ENCODE measurements at places on chromosomes 1 and 21.

DNA sequence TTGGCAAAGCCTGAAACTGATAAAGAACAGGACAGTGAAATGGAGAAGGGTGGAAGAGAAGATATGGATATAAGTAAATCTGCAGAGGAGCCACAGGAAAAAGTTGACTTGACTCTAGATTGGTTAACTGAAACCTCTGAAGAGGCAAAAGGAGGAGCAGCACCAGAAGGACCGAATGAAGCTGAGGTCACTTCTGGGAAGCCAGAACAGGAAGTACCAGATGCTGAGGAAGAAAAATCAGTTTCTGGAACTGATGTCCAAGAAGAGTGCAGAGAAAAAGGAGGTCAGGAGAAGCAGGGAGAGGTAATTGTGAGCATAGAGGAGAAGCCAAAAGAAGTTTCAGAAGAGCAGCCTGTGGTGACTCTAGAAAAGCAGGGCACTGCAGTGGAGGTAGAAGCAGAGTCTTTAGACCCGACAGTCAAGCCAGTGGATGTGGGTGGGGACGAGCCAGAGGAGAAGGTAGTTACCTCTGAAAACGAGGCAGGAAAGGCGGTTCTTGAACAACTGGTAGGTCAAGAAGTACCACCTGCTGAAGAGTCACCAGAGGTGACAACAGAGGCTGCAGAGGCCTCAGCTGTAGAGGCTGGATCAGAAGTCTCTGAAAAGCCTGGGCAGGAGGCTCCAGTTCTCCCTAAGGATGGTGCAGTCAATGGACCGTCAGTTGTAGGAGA lies 16.3 kb downstream of the CCDC17 start:
- DNase-seq, result no peak

- peak; percentile 44 for DNase-seq
Observed at GRCh38 chr1:221961532-221962292, 219.8 kb upstream of the DUSP10 start.

DNA sequence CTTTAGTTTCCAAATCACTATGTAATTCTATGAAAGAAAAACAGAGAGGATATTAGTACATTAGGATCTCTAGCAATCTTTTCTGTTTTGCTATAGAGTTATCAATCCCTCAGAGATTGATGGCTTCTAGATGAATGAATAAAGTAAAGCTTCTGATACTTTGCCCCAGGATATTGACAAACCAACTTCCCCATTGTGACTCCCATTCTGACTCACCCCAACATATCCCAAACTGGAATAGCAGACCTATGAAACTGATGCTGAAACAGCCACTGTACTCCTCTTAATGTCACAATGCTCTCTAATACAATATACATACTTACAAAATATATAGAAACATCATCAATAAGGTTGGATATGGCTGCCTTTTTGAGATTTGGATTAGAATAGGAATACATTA lies 442.1 kb upstream of the NR5A2 start:
- DNase-seq, result no peak

GRCh38 chr1:14945132-14946010 lies 208.2 kb upstream of the TMEM51 start:
- peak; percentile 92 for DNase-seq

GRCh38 chr1:8481650-8482380 lies 163.9 kb downstream of the SLC45A1 start:
- DNase-seq, result peak; percentile 43

DNA sequence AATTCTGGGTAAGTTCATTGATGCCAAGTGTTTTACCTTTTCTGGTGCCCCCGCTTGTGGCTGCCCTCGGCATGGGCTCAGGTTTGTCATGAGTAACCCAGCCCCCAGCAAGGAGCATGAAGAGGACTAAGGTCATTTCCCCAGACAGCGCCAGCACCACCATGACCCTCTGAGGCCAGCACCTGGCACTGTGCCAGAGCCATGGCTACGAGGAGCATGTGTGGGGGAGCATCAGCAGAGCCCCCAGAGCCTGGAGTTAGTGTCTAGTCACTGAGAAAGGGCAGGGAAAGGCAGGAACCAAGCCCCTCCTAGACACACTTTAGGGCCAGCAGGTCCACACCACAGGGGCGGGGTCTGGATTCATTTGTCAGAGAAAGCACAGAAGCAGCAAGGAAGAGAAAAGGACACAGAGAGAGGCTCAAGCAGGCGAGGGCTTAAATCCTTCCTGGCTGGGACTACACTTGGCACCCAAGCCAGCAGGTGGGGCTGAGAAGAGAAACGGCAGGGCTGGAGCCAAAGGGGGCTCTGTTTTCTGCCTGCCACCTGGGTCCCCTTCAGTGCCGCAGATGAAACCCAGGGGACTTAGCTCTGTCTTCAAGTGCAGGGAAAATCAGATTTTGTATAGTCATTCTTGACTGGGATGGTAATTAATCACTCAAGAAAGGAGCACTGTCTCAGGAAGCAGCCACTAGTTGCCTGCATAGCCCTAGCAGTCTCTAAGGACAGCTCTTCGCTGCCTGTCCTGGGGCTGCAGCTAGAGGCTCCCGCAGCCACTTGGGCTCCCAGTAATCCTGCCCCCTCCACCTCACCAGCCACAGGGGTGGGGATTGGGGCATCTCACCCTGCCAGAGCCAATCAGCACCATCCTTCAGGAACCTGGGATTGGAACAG lies 79.6 kb upstream of the ZC3H12A start:
- no peak for DNase-seq

DNA sequence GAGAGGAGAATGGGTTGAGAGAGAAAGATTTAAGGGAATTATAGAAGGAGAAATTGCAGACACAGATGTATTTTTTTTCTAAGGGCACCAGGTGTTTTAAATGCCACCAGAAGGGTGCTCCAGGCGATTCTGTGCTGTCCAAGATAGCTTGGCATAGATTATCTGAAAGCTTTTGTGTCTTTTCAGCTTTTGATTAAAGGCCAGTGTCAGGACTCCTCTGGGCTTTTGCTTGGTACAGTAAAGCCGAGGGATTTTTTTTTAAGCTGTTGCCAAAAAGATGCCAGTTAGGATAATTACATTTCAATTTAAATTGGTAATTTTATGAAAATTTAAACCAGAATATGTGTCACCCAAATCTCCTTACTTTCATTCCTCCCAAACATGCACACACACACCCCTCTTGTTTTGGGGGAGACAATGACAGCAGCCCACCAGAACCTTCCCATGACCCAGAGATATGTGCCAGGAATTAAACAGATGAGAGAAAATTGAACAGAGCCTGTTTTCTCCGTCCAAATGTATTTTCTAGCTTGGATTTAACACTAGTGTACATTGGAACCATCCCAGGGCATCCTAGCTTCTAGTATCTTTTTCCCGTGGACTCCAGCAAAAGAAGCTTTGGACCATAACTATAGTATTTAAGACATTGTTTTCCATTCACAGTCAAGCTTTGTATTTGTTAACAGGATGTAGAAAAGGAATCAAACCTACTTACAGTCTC lies 670.7 kb upstream of the CXADR start:
- no peak for DNase-seq
